ENCODE measurements at places on chromosomes 6 and 20.

GRCh38 chr20:11119573-11119972, 445.8 kb upstream of the JAG1 start:
- no peak for DNase-seq

GRCh38 chr20:51978070-51978501, 175.8 kb upstream of the SALL4 start:
- no peak for DNase-seq

- no peak for DNase-seq
Observed at GRCh38 chr6:89934685-89935366, 40.6 kb downstream of the GJA10 start.

DNA sequence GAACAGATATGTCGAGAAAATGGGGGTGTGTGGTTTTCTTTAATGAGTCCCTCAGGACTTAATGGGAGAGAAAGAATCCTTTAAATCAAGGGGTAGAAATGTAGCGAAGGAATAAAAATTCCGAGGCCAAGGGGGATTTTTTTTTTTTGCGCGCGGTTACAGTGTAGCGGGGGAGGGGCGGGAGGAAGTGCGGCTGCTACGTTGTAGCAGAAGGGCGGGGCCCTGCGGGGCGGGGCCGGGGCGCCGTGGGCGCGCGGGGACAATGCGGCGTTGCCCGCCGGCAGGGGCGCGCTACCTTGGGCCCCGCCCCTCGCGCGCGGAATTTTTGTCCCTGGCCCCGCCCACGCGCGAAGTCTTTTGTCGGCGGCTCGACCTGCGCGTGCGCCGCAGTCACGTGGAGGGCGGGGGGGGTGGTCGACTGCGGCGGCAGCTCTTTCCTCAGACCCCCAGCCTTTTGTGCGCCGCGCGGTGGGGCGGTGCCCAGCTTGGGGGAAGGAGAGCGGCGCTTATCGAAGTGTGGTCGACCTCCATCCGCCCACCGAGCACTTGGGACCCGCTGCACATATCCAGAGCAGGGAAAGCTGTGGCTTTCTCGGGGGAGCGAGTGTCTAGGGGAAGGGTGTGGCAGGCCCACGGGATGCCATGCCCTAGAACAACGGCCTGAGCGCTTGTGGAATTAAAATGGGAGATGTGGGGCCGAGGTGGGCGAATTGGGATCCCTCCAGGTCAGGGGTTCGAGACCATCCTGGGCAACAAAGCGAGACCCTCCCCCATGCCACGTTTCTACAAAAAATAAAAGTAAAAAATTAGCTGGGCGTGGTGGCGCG, 1.3 kb downstream of the TUBB start:
- peak; percentile 93 for DNase-seq

GRCh38 chr6:131460614-131461000, 112.4 kb upstream of the ARG1 start:
- no peak for DNase-seq
